ENCODE measurements at places on chromosomes 16 and 17.

DNA sequence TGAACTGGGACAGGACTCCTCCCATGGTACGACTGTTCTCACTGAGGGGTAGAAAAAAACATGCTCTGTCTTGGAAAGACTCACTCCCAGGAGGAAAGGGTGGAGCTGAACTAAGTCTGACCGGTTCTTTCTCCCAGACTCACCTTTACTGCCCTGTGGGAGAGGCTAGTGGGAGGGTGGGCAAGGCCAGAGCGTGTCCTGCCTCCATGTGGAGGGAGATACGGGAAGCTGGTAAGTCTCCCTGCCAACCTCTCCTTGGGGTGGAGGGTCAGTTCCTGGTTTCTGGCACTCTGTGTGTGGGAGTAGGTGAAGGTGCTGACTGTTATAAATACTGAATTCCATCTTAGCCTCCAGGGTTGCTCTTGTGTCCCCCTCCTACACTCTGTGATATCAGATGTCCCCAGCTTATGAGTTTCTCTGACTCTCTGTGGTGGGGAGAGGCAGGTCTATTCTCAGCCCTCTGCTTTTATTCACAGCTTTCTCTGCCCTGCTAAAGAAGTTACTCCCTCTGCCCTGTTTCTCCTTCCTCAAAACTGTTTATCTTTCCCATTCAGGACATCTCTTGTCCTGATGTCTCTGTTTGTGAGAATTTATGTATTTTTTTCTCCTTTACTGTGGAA lies 26.9 kb upstream of the FAM20A start:
- DNase-seq = no peak

DNA sequence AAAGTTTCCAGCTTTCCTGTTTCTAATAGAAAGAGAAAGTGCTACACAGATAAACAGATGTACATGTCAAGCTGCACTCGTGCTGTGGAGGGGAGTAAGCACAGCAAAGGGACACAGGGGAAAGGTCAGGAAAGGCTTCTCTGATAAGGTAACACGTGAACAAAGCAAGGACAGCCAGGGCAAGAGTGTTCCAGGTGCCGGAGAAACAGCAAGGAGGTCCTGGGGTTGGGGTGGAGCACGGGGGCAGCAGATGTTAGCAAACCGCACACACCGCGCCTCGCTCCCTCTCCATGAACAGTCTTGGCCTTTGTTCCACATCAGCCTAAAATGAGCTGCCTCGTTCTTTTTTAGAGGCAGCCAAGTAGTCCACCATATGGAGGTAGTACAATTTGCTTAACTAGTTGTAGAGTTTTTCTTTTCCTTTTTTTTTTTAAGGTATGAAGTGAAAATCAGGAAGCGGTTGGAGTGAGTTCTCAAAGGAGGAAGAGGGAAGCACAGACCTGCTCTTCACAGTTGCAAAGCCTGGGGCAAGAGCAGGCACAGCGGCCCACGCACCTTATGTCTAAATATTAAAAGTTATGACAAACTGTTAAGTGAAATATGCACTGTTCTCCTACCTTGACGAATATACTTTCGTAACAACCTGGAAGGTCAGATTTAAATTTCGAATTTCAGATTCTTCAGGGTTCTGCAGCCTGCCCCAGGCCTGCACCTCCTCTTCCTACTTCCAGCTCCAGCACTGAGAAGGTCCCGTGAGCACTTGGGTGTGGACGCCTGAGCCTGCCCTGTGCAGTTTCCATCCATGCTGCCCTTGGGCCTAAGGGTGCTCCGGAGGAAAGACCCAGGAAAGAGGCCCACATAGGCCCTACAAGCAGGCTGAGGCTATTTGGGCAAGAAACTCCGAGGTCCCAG lies 41.5 kb upstream of the RPH3AL start:
- DNase-seq = no peak

GRCh38 chr16:1723450-1724147 lies 17.6 kb downstream of the MAPK8IP3 start:
- peak; percentile 12 for DNase-seq

- peak; percentile 16 for DNase-seq
Measured at GRCh38 chr16:77171745-77172635, 19.0 kb upstream of the MON1B start.

DNA sequence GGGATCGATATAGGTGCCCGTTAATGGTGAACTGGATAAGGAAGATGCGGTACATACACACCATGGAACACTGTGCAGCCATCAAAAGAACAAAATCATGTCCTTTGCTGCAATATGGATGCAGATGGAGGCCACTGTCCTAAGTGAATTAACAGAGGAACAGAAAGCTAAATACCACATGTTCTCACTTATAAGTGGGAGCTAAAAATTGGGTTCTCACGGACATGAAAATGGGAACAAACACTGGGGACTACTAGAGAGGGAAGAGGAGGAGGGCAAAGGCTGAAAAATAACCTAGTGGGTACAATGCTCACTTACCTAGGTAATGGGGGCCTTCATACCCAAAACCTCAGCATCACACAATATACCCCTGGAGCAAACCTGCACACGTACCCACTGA lies 302.6 kb downstream of the XYLT1 start:
- no peak for DNase-seq

DNA sequence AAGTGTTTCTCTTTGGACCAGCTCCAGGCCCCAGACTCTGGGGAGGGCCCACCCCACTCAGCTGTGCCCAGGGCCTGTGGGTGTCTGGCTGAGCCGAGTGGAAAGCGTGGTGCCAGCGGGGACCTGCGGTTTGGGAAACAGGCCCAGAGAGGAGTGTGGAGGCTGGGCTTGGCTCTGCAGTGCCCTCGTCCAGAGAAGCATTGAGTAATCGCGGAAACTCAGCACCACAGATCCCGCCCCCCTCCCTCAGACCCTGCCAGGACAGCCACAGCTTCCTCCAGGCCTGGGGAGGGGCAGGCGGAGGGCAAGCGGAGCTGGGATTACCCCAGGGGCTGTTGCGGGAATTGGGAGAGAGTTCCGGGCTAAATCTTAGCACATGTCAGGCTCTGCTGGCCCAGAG lies 14.6 kb upstream of the PITPNA start:
- no peak for DNase-seq

DNA sequence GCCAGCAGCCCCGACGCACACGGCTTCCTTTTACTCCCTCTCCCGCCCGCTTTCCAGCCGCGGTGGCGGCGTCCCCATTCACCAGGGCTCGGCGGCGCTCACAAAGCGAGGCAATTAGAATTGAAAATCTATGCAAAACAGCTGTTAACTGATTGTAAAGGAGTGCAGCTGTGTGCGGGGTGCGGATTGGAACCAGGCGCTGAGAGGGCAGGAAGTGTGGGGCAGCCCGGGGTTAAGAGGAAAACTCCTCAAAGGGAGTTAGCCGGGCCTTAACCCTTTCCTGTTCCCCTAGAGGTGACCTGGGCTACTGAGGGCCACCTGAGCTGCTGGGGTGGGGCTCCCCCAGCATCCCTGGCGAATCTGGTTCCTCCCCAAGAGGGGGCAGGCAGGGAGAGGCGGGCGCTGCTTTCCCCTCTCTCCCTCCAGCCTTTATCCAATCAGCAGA lies 5.8 kb upstream of the GSE1 start:
- no peak for DNase-seq

DNA sequence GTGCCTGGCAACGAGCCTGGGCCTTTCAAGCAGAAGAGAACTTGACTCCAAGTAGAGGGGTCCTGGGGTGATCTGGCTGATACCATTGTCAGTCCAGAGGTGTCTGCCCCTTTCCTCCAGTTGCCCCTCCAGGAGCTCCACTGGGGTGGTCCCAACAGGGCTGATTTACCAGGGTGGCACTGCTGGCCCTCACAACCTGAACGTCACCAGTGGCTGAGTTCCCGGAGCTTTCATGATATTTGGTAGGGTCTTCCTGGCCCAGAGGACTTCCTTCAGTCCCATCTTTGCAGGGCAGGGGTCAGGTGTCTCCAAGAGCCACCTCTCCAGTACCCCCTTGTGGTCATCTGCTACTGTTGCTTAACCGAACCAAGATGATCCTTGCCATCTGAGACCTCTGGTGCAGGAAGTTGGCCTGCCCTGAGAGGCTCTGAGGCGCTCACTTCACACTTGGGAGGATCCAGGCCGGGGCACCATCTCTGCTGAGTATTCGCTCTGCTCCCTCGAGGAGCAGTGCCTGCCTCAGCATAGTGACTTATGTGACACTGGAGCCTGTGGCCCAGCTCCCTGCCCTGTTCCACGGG lies 3.5 kb downstream of the LIMD2 start:
- DNase-seq = no peak

DNA sequence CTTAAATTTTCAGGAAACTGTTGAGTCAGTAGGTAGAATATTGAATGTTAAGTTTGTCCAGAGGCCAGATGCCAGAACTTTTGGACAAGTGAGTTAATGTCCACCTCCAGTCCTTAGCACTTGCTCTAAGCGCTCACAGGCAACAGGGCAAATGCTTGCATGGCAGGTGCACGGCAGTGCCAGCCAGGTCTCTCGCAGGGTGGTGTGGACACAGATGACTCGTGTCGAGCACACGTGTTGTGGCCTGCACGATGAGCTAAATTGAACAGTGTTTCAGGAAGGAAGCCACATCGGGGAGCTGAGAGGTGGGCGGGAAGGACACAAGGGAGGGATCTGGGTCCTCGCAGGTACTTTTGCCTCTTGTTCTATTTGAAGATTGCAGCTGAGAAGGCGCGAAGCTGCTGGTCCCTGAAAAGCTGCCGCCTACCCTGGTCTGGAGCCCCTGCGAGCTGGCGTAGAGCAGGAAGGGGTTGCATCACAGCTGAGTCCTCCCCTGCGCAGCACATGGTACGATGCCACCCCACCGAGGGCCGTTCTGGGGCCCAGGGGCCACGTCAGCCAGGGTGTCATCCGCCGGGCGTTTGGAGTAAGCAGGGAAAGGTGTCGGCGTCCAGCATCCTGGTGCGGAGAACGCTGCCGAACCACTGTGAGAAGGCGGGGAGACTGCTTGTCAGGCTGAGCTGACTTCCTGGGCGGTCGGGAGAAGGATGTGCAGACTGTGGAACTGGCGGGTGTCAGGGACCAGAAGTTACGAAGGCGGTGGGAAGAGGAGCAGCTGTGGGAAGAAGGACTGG lies 6.3 kb downstream of the RAB40C start:
- DNase-seq = no peak

DNA sequence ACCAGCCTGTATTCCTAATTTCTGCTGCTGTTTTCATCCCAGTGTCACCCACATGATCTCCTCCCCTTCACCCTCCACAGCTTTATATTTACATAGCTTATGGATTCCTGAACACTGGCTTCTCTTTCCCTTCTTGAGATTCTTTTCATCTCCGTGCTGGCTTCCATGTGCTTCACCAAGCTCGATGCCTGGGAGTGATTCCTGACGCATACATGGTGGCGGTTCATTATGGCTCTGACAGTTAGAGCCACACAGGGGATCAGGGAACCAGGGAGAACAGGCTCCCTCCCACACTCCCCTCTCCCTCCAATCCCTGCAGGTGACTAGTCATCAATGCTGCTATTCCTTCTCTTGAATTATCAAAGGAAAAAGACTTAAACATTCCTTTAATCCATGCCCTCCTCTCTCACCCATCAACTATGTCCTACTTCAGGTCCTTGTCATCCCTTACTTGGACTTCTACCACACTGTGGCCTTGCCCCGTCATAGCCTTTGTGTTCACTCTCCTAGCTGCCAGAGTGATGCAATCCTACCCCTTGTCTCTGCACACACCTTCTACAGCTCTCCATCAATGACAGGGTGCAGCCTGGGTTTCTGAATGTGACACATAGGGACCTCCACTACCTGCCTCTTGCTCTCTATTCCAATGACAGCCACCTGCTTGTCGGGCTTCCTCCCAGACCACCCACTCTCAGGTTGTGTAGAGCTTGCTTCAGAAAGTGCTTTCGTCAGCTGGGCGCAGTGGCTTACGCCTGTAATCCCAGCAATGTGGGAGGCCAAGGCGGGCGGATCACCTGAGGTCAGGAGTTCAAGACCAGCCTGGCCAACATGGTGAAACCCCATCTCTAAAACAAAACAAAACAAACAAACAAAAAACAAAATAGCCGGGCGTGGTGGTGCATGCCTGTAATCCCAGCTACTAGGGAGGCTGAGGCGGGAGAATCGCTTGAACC lies 43.6 kb downstream of the MYH13 start:
- DNase-seq = no peak

DNA sequence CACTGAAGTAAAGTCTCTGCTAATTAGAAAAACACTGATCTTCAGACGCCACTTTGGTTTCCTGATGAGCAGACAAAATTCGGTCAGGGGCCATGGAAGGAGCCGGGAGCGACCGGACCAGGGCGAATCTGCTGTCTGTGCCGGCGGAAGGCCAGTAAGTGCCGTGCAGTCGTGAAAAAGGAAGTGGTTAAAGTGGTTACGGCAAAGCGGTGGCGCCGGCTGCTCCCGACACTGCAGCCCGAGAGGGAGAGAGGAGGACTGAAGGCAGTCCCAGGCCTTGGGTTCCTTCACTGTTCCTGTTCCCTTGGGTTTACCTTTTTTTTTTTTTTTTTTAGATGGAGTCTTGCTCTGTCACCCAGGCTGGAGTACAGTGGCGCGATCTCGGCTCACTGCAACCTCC lies 17.3 kb upstream of the HEXD start:
- peak; percentile 18 for DNase-seq

DNA sequence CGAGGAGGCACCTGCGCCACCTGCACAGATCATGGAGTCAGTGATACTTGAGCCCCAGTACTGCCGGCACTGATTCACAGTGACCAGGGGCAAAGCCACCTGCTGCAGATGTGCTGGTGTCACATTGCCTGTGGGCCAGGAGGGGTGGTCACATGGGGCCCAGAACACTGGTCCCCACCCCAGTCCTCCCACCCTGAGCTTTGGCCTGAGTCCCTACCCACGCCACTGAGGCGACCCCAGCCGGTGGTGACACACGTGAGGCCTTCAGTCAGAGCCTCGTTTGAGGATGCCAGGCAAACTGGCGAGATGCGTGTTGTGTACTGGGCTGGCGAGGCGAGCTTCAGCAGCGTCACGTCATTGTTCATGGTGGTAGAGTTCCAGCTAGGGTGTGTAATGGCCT lies 1.5 kb downstream of the CTRL start:
- DNase-seq = no peak

- DNase-seq = no peak
Measured at GRCh38 chr16:56348168-56349085, 76.9 kb downstream of the AMFR start.

DNA sequence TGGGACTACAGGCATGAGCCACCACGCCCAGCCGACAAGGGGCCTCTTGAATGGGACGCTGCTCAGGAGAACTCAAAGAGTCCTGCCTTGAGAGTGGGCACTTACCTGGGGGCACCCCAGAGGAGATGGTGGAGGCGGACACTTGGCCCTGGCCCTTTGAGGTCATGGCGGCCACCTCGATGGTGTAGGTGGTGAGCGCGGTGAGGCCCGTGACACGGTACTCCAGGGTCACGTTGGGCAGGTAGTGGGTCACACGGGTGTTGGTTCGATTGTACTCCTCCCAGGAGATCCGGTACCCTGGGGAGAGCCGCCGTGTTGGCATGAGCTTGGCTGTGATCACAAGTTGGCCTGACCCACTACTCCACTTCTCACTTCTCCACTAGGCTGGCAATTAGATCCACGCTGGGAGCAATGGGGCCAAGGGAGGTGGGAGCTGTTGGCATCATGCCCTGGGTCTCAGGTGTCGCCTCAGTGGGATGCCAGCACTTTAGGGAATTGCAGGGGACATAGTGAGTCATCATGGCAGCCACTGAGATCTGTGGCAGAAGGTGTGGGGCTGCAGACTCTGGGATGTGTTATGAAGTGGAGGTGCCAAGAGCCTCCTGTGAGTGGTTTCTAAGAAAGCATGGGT lies 89.2 kb upstream of the CDC42EP4 start:
- no peak for DNase-seq

- no peak for DNase-seq
Measured at GRCh38 chr17:79633993-79634813, 23.4 kb upstream of the RBFOX3 start.

- no peak for DNase-seq
Measured at GRCh38 chr16:25817876-25818275, 126.1 kb downstream of the HS3ST4 start.

- DNase-seq = no peak
Measured at GRCh38 chr16:51723036-51723724, 572.1 kb upstream of the SALL1 start.

GRCh38 chr16:11255737-11256660 lies at the start of gene SOCS1:
SOCS1 (minus strand) TSS chr16:11256204; CDS start chr16:11255478, 726 bp downstream.
- DNase-seq = peak; percentile 76
